ENCODE measurements at places on chromosomes 11 and 22.

DNA sequence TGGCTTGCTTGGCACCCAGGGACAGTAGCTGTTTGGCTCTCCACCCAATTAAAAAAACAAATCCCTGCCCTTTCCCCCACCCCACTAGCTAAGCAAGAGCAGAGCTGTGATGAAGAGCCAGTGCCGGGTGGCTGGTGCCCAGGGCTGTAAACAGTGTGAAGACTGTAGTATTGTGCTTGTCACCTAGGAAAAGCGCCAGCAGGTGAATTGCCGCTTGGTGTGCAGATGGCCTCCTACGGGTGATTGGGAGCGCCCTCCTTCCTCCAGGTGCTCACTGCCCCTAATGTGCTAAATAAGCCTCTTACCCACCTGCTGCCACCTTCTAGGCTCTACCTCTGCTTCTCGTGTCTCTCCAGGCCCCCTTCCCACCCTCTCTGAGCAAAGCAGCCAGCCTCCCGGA lies 18.4 kb upstream of the RAPSN start:
- no peak for DNase-seq

DNA sequence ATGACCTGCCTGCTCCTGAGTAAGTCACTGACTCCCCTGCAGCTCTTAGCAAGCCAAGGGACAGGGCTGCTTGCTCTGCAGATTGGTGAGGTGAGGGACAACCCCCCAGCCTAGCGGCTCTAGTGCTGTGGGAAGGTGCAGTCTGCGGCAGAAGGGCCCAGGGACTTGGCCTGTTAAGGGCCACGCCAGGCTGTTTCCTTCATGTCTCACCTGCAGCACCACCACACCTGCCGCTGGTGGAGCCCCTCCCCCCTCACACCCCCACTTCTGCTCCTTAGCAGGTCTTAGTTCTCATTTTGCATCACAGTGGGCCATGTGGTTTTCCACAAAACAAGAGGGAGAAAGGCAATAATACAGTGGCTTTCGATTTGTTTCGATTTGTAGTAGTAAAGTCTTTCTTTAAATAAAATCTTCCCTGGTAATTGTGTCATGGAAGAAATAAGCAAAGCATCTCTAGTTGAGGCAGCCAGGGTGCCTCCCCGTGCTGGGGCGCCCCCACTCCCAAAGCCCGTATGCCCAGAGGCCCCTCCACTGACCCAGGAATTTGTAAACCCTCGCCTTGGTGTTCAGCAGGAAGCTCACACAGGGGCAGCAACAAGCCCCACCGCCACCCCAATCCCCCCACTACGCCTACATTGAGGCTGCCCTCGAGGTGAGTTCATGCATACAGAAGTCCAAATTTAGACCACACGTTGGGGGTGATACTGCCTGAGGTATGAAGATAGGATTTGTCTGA lies 86.5 kb upstream of the CLDN5 start:
- DNase-seq: no peak

- DNase-seq: peak; percentile 20
These were observed 32.3 kb downstream of the ARVCF start for GRCh38 chr22:19984201-19984753.

DNA sequence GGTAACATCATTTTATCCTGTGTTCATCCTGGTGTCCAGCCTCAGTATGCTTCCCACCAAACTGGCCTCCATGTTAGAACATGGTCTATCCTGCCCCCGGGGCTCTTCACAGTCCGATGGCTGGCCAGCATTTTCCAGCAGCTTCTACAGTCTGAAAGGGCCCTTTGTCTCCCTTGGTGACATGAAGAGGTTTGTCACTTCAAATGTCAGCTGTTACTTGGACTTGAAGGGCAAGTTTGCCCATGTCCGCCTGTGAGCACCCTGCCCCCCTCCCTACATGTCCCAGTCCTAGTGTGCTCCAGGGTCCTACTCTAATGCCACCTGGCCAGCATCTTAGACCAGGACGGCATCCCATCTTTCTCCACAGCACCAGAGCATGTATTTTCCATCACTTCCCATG lies 24.7 kb downstream of the PATZ1 start:
- DNase-seq: no peak

- DNase-seq: peak; percentile 38
These were observed 6.7 kb upstream of the AP1B1 start for GRCh38 chr22:29394931-29395581.

GRCh38 chr11:67274768-67275605 lies 8.7 kb downstream of the GRK2 start:
- no peak for DNase-seq

DNA sequence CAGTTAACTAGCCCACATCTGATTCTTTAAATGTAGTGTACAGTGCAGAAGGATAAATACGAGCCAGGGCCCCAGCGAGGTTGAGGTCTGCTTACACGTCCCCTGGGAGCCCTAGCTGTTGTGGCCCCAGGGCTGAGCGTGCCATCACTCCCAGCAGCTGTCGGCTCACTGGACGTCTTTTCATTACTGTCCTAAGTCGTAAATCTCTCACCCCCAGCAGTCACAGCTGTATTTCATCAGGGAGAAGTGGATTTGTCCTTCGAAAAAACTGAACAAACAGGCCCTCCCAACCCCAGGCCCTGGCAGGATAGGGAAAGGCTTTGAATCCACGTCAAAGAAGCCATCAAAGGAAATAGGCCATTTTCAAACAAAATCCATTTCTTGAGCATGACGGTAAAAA lies 110.4 kb upstream of the CSNK2A3 start:
- no peak for DNase-seq

DNA sequence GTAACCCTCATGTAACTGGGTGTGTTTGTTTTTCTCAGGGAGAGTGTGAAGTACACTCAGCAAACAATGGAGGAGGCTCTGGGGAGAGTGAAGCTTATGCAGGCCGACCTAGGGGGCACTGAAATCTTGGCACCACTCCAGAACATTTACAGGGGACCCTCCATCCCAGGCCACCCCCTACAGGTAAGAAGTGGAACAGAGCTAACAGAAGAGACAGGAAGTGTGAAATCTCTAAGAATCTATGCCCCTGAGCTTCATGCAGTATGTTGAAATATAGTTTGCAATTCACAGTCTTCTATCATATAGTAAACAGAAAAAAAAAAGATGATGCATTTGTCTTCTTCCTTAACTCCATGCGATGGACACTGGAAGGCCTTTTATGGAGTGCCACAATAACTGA lies 8.4 kb downstream of the VWA5A start:
- no peak for DNase-seq

DNA sequence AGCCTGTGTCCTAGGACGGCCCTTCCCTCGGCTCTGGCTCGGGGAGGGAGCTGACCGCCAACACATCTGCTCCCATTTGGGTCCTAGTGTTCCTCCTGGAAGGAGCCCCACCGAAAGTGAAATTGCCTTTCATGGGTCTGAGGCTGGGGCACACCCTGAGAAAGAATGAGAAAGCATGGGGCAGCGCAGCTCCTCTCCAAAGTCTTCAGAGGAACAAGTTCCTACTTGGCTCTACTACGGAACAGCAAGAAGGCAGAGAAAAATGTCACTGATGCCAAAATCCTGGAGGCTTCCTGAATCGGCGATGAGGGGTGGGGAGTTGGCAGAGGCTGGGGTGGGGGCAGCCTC lies 41.5 kb upstream of the MYEOV start:
- DNase-seq: no peak

Measured in amniotic stem cell (primary cell).